Left renal pelvis (tissue), 4 donors: ENCODE measurements at places on chromosomes 16 and 17. TPM values are rescaled to one million over a fixed set of nuclear protein-coding genes. Genes with fewer than 3 reads are reported as not detected.

Gene KRTAP17-1
- not detected for polyA plus RNA-seq

Gene DPEP2
- 0.54 TPM for polyA plus RNA-seq

GRCh38 chr17:42590886-42591285 is 13.4 kb upstream of the PSMC3IP start:
- no peak for DNase-seq

- no peak for DNase-seq
Observed at GRCh38 chr16:578870-579405, 9.2 kb downstream of the PIGQ start.

Gene STX1B
- polyA plus RNA-seq = 1.6 TPM

Gene ITGAD
- polyA plus RNA-seq = not detected

Gene KRTAP2-3
- polyA plus RNA-seq = not detected

Gene TMEM92
- 1.9 TPM for polyA plus RNA-seq

Gene RAPGEFL1
- 14.4 TPM for polyA plus RNA-seq

GRCh38 chr17:18105027-18105426 is 3.5 kb upstream of the MYO15A start:
- DNase-seq = no peak

GRCh38 chr17:11326492-11326891 is 85.5 kb downstream of the SHISA6 start:
- DNase-seq = no peak

- DNase-seq = no peak
Observed at GRCh38 chr17:40158438-40159013, 18.2 kb downstream of the CASC3 start.

- DNase-seq = no peak
Observed at GRCh38 chr17:50239937-50240336, 34.3 kb upstream of the TMEM92 start.

GRCh38 chr16:21722771-21723455 is 59.1 kb downstream of the OTOA start:
- no peak for DNase-seq

- no peak for DNase-seq
Observed at GRCh38 chr17:42315402-42316156, 27.3 kb downstream of the STAT5A start.

Gene ST6GALNAC2
- 12.3 TPM for polyA plus RNA-seq

DNA sequence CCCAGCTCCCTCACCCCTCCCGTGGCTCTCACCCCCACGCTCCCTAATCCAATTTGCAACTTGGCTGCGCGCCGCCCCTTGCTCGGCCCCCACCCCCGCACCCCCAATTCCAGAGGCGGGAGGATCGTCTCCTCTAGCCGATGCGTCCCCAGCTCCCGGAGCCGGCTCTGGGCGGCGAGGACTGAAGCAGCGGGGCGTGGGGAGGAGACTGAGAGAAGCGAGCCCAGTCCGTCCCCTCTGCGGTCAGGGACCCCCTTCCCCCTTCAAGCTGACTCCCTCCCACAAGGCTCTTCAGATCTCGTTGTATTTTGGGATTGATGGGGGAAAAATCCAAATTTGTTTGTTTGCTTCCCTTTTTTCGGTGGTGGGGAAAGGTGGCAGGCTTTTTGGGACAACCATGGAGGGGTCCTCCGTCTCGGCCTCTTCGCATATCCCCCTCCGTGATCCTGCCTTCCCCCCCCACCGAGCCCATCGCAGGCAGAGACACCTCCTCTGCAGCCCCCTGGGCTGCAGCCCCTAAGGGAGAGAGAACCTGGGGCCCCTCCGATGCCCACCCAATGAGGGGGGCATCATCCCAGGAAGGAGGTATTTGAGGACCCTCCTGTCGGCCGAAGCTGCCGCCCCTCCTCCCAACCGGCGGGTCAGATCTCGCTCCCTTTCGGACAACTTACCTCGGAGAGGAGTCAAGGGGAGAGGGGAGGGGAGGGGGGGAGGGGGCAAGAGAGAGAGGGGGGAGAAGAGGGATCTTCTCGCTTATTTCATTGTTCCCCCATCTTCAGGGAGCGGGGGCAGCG is 466 bp downstream of the NEUROD2 start:
- no peak for DNase-seq

DNA sequence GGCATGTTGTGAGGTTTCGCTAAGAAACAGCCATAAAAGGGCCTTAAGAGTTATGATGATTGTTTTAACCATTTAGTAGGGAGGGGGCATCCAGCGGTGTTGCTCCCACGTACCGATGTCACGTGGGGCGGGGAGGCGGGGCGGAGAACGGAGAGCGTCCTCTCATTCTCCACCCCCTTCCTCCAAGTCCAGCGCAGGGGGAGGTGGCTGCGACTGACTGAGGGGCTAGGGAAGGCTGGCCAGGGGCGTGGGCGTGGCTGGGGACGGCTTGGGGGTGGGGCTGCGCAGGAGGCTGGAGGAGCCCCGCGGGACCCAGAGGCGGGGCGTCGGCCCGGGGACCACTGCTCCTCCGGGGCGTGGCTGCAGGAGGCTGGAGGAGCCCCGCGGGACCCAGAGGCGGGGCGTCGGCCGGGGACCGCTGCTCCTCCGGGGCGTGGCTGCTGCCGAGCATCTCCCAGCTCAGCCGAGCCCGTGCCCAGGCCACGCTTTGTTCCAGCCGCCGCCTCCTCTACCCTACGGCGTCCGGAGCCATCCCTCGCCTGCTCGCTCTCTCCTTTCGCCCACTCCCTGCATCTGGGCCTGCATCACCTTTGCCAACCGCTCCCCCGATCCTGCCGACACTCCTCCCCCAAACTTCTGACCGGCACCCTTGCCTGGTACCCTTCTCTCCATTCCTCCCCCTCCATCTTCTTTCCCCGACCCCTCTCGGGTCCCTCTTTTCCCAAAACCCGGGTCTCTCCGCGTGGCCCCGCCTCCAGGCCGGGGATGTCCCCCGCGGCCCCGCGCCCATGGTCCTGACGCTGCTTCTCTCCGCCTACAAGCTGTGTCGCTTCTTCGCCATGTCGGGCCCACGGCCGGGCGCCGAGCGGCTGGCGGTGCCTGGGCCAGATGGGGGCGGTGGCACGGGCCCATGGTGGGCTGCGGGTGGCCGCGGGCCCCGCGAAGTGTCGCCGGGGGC is at the start of gene SARM1:
Gene SARM1 (plus strand): TSS at position 450 of the 958 bp plus-strand sequence. CDS start 339 bp downstream, at position 789.
- peak; percentile 74 for DNase-seq

DNA sequence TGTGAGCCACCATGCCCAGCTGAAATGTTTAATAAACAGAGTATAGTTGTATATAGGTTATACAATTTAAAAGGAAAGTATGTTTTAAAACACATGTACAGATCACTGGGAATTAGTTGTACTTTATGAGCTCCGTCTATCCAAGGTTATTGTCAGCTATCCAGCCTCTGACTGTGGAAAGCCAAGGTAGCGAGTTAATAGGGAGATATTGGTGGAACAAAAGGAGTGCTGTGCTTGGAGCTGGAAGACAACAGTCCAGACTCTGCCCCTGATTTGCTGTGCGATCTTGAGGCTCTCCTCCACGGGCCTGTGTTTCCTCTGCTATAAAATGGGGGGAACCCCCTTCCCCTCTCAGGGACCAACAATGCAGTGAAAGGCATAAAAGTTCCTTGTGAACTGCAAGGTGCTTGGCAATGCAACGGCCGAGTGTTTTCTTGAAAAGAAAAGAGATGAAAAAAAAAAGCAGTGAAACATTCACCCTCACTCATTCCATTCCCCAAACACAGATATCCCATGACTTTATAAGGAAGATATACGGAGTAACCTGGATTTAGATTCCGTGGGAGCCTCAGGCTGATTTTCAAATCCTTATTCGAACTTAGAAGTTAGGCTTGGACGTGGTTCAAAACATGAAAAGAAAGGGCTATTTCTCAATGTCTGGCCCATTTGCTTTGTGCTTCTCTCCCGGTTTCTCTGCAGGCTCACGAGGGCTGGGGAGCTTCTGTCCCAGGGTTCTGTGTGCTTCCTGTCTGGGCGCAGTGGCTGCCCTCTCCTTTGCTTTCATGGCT is 34.1 kb downstream of the CUEDC1 start:
- no peak for DNase-seq

Gene IRX3
- 36.8 TPM for polyA plus RNA-seq

GRCh38 chr16:81549547-81550431 is 105.2 kb downstream of the CMIP start:
- DNase-seq = no peak

Gene NOD2
- polyA plus RNA-seq = 0.34 TPM

DNA sequence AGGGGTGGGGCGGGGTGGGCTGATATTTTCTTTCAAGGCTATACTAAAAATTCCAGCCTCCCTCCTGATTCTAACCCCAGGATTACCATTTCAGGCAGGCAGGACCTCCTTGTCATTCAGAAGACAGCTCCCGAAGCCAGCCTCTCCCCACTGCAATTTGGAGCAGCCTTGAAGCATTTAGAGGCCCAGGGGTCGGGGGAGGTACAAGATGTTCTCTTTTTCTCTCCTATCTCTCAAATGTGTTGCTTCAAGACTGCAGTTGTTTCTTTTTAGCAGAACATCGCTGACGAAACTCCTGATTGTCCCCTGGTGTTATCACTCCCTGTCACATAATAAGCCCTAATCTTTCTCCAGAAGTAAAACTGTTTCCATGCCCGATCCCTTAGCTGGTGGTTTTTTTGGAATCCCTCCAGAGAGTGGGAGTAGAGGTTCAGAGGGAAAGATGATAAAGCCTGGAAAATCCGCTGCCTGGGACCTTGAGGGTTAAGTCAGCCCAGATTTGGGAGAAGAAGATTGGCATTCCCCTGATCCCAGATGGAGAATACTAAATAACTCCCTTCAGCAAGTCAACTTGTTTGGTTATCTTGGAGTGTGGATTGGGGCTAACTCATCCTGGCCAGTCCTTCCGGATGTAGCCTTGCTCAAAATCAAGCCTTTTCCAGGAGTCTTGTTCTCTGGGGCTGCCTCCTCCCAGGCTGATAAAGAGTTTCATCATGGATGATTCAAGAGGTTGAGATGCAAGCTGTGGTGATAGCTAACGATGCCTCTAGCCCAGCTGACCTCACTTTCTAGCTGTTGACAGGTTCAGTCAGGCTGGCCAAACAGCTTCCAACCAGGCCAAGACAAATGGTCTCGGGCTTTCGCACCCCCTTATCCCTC is 71.3 kb downstream of the SOX9 start:
- no peak for DNase-seq

Gene GNGT2
- 2.0 TPM for polyA plus RNA-seq

DNA sequence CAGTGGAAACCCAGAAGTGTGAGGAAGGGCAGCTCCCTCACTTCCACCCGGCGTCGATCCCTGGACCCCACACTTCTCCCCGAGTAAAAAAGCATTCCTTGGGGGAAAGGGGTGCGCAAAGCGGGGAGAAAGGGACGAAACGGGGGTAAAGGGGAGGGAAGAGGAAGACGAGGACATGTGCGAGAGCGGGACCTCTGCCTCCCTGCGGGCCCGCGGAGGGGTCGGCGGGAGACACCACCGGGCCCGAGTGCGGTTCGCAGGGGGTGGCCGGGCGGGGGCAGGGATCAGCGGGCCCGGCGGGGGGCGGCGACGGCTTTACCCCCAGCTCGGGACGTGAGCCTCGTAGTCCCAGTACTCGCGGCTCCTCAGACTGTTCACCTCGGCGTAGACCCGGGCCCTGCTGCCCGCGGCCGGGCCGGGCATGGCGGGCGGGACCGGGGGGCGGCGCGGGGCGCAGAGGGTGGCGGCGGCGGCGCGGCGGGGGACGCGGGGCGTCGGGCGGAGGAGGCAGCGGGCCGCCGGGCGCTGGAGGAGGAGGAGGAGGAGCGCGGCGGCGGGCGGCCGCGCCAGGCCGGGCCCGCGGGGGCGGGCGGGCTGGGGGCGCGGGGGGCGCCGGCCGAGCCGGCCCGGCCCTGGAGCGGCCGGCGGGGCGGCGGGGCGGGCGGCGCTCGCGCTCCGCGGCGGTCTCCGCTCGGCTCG is 443 bp downstream of the CSNK2A2 start:
- no peak for DNase-seq

- DNase-seq = no peak
Observed at GRCh38 chr17:3813171-3813570, 12.2 kb upstream of the ITGAE start.

DNA sequence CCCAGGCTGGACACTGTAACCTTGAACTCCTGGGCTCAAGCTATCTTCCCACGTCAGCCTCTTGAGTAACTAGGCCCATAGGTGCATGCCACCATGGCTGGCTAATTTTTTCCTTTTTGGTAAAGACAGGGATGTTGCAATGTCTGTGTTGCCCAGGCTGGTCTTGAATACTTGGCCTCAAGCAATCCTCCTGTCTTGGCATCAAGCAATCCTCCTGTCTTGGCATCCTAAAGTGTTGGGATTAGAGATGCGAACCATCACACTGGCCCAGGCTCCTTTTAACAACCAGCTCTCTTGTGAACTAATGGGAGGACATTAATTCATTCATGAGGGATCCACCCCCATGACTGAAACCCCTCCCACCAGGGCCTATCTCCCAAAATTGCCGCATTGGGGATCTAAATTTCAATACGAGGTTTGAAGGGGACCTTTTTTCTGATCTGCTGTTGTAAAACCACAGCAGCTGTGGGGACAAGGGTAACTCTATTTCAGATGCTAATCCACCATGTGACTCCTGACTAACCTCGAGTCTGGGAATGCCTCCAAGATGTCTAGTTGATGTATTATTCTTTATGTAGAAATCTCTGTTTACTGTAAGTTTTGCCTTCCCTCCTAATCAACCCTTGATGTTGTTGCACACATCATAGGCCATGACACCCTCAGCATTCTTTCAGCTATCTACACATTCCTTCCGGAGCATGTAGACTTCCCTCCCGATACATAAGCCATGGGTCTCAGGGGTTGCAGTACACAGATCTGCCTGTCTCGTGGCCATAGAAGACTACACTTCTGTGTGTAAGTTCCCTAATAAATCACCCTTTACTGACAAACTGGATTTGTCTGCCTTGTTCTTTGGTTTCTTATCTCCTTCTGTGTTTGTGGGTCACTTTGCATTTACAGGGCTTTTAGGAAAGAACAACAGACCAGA is 37.6 kb downstream of the RNF112 start:
- peak; percentile 84 for DNase-seq

DNA sequence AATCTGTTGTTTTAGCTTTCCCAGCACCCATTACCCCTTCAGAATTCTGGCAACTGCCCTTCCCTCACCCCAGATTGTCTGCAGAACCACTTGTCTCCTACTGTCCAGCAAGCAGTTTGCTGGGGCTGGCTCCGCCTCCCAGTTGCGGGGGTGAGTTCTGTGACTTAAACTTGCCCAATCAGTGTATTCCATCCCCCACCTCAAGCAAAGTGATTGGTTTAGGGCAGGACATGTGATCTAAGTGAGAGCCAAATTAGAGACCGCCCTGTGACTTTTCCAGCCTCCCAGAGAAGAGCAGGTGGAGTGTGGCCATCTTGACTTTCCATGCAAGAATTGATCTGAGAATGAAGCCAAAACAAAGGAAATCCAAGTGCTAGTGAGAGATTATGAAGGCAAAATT is 22.7 kb upstream of the SRCIN1 start:
- DNase-seq = no peak

- no peak for DNase-seq
Observed at GRCh38 chr17:18368946-18369345, 5.6 kb upstream of the SHMT1 start.

GRCh38 chr17:74280093-74280513 is 6.1 kb downstream of the DNAI2 start:
- no peak for DNase-seq

GRCh38 chr17:39325528-39326240 is 75.7 kb downstream of the FBXL20 start:
- DNase-seq = no peak

DNA sequence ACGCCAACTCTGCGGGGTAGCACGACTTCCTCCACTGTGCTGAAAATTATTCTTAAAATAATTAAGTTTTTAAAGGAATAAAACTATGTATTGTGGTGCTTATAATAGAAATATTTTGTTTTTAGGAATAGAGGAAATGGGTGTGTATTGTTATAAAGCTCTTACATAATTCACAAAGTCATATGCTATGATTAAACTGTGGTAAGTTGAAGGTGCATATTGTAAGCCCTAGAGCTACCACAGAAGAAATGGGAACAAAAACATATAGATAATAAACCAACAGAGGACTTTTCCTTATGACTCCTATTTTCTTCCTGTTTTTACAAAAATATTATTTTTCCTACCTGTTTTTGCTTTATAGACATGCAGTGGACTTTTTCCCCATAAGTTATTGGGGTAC is 4.3 kb upstream of the SLFN11 start:
- DNase-seq = no peak
